ENCODE measurements at places on chromosomes 13 and 19. TPM values are rescaled to one million over a fixed set of nuclear protein-coding genes. Genes with fewer than 3 reads are reported as not detected.

GRCh38 chr19:13849991-13850909, 26.7 kb upstream of the NANOS3 start:
- DNase-seq = peak; percentile 82

DNA sequence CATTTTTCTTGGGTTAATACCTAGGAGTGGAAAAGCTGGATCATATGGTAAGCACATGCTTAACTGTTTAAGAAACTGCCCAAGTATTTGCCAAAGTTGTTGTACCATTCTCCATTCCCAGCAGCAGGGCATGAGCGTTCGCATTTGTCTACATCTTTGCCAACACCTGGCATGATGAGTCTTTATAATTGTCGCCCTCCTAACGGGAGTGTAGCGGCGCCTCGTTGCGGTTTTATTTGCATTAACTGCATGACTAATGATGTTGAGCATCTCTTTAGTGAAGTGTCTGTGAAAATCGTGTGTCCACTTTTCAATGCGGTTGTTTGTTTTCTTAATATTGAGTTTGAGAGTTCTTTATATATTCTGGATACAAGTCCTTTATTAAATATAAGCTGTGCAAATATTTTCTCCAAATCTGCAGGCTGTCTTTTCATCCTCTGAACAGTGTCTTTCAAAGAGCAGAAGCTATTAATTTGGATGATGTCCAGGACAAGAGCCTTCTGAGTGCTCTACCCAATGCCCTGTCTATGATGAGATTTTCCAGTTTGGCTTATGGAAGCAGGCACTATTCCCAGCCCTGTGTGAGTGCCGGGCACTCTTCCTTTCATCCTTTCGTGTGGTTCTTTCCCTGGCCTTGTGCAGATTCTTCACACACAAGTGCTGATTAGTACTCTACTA, 202.0 kb downstream of the FOXO1 start:
- DNase-seq = no peak

The PABPC3 gene
- 0.06 TPM for total RNA-seq

The MISP gene
- total RNA-seq = not detected

GRCh38 chr13:45949161-45949560, 97.6 kb upstream of the SIAH3 start:
- DNase-seq = no peak

The SDHAF1 gene
- 34.4 TPM for total RNA-seq

GRCh38 chr13:83975655-83976165, 93.4 kb upstream of the SLITRK1 start:
- DNase-seq = no peak

GRCh38 chr13:102970542-102970941, 95.7 kb downstream of the SLC10A2 start:
- no peak for DNase-seq
